ENCODE measurements at places on chromosomes 2 and 18.

DNA sequence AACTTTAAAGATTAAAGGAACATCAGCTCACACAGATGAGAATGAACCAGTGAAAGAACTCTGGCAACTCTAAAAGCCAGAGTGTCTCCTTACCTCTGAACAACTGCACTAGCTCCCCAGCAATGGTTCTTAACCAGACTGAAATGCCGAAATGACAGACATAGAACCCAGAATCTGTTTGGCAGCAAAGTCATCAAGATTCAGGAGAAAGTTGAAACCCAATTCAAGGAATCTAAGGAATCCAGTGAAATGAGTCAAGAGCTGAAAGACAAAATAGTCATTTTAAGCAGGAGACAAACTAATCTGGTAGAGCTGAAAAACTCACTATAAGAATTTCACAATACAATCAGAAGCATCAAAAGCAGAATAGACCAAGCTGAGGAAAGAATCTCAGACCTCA lies 72.0 kb downstream of the STRADB start:
- DNase-seq, result no peak

DNA sequence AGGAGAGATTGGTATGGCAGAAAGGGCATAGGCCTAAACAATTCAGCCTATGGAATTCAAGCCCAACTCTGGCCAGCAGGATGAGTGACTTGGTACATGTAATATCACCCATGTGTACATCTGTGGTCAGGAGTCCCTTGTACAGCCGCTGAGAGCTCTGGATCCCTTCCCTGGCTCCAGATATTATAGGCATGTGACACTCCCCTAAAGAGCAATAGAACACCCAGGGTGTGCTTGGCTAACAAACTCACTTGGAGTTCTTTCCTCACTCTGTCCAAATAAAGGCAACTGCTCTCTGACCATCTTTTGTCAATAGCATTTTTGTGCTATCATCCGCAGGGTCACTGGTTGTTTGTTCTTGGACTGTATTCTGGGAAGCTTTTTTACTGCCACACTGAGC lies 197.4 kb upstream of the NCKAP5 start:
- DNase-seq, result no peak

DNA sequence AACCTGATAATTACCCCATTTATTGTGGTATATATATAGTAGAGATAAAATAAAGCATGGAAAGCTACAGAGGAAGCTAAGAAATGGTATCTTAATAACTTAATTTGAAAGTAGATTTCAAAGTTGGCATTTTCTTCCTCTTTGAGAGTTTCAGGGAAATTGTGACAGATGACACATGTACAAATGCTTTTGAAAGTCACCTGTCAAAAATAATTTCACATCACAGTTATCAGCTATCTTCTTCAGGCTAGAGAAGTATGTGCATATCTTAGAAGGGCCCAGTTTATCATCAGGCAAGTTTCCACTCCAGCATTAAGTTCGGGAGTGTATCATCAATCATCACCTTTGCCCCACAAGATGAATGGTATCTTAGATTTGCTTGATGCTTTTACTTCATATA lies 457.9 kb downstream of the LRRTM4 start:
- no peak for DNase-seq

GRCh38 chr2:144215207-144215606 lies 304.7 kb downstream of the ZEB2 start:
- DNase-seq, result no peak

GRCh38 chr2:15890124-15890754 lies 50.1 kb upstream of the MYCN start:
- no peak for DNase-seq

DNA sequence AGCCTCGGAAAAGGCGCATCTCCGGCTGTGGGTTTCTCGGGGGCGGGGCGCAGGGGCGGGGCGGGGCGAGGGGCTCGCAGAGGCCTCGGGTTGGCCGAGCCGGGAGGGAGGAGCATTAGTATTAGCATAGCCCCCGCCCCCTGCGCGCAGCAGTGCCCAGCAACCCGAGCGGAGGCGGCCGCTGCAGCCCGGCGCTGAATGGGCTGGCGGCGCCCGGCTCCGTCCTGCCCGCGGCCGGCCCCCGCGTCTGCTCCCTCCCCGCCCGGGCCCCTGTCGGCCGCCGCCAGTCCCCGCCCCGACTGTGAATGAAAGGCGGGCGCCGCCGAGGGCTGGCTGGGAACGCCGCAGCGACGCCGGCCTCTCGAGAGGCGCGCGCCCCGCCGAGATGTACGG lies at the start of gene EFR3B:
EFR3B (plus strand) TSS at position 149 of the 393 bp plus-strand sequence; CDS start at position 386, 237 bp downstream.
- DNase-seq, result peak; percentile 81

DNA sequence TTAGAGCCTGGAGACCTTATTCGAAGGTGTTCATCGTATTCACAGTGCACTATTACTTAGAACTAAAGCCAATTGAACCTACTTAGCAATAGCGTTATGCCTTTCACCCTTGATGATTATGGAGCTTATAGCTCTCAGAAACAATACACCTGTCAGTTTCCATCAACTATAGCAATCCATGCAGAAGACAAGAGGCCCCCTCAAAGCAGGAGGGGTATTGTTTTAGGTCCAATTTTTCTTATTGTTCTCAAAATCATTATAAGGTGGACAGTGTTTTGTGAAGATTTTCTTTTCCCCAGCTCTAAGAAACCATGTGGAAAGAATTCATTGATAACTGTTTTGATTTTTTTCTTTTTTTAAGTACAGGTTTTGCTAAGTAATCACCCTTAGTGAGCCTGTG lies 135.5 kb downstream of the MEIS1 start:
- DNase-seq, result no peak

GRCh38 chr2:195575016-195575415 lies 82.0 kb upstream of the SLC39A10 start:
- DNase-seq, result no peak

DNA sequence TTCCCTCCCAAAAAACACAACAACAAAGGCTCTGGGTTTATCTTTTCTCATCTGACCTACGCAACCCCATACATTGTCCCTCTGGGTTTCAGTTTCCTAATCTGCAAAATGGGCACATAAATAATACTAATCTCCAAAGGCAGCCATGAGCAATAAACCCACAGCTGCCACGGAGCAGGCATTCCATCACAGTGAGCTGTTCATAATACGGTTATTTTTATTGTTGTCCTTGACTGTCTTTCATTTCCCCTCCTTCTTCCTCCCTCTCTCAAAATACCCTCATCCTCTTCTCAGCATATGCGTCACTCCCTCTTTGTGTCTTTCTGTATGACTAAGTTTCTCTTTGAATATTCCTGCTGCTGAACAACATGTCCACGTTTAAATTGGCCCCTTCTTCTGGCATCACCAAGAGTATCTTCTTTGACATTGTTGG lies 129.8 kb upstream of the CAB39 start:
- DNase-seq, result no peak

- DNase-seq, result no peak
These were observed 180.0 kb downstream of the NAPG start for GRCh38 chr18:10705786-10706185.

- no peak for DNase-seq
These were observed 816.4 kb downstream of the SOCS6 start for GRCh38 chr18:71105078-71105819.

- DNase-seq, result no peak
These were observed 79.8 kb downstream of the VAPA start for GRCh38 chr18:9993521-9994025.

Measured in stimulated activated CD8-positive, alpha-beta memory T cell treated with anti-CD3 and anti-CD28 coated beads, Interleukin-4, amount 100 ng/mL, for 1 hour (primary cell).